Esophagus squamous epithelium (tissue), 5 donors: ENCODE measurements at places on chromosomes 5 and 9. TPM values are rescaled to one million over a fixed set of nuclear protein-coding genes. Genes with fewer than 3 reads are reported as not detected.

PCDHGA10 gene
- total RNA-seq, result 7.2 TPM

- DNase-seq, result no peak
These were observed 757.4 kb downstream of the PTPRD start for GRCh38 chr9:9855177-9856078.

GDA gene
- 2.4 TPM for total RNA-seq

GRCh38 chr5:108515517-108516105, 133.7 kb upstream of the FBXL17 start:
- no peak for DNase-seq

FANCC gene
- 7.6 TPM for total RNA-seq

DNA sequence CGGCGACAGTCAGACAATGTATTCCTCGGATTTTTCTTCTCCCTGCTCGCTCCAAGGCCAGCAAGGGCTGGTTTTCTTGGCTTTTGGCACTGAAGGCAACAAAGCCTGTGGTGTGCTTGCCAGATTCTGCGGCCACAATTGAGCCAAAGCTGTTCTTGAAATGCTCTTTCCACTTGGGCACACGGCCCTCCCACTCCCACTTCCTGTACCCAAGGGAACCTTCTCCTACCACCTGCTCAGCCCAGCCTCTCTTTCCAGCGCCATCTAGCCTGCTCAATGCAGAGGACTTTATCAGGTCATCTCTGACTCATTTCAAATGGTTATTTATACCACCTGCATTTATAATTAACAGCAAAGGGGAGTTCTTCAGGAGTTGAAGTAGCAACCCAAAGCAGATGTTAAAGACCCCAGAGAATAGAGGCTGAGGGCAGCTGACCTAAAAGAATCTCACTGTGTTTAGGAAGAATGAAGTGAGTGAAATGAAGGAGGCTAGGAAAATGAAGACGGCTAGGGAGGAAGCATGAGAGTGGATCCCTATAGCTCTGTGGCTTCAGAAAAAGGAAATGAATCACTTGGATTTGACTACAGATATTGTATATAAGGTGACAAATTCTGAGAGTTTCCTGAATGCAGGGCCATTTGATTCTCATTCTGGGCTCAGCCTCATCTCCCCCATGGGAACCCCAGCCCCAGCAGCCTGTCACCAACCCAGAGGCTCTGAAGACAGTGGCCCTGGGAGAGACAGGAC, 439.0 kb downstream of the ENC1 start:
- DNase-seq, result no peak
